ENCODE measurements at places on chromosomes 7 and 10.
A peak's percentile ranks its signal among the peaks of the same experiment; 100 is the strongest.

DNA sequence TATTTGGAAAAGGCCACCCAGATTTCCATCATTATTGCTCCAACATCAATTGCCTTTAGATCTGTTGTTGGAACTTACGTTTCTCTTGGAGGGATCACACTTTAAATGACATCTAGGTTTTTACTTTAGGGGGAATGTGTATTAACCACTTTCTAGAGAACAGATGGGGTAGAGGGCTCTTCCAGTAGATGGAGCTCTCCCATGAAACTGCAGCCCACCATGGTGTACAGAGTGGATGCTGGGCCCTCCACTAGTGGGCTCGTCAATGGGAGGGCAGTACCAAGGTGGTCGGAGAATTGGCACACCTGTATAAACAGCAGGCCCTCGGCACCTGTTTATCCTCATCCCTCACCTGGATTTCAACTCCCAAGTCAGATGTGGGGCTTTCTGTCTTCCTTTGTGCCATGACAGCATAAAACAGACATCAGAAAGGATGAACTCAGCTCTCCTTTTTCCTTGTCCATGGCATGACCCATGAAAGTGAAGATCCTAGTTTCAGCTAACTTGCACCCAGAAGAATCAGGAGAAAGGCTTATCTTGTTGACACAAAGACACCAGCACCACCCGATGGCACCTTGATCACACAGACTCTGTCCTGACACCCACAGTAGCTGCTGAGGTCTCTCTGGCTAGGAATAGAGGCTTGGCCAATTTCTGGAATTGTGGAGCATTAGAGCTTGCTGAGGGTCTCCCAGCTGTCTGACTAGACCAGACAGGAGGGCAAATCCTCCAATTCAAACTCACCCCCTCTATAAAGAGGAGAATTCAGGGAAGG lies 150.5 kb downstream of the CYP26A1 start:
- DNase-seq, result no peak

DNA sequence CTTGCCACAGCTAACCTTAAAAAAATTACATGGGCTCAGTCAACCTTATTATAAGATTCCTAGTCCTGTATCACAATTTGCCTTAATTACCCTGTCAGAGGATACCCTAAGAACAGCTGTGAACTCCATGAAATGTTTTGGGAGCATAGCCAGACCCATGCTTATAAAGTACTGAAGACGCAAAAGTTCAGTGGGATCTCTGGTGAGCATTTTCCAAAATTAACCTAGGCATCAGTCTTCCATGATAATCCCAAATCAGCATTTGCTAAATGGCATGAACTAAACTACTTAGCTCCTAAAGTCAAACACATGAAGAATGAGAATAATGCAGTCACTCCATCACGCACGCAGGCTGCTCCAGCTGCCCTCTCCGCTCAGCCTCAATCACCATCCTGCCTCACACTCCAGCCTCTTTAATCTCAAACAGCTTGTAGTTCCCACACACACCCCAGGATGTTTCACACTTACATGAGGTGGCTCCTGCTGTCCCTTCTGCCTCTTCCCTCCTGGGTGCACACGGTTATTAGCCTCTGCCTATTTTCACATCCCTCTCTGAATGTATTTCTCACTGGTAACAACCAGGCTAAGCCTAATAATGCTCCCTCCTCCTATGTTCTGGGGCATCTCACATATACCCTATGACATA lies 15.3 kb downstream of the IGF2BP3 start:
- no peak for DNase-seq

GRCh38 chr10:114053946-114054345 lies 10.3 kb downstream of the ADRB1 start:
- no peak for DNase-seq

DNA sequence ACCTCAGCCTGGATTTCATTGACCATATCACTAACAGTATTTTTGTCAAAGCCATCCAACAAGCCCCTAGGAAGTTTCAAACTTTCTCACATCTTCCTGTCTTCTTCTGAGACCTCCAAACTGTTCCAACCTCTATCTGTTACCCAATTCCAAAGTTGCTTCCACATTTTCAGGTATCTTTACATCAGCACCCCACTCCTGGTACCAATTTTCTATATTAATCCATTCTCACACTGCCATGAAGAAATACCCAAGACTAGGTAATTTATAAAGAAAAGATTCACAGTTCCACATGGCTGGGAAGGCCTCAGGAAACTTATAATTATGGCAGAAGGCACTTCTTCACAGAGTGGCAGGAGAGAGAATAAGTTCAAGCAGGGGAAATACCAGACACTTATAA lies 571.9 kb upstream of the PHF14 start:
- no peak for DNase-seq

DNA sequence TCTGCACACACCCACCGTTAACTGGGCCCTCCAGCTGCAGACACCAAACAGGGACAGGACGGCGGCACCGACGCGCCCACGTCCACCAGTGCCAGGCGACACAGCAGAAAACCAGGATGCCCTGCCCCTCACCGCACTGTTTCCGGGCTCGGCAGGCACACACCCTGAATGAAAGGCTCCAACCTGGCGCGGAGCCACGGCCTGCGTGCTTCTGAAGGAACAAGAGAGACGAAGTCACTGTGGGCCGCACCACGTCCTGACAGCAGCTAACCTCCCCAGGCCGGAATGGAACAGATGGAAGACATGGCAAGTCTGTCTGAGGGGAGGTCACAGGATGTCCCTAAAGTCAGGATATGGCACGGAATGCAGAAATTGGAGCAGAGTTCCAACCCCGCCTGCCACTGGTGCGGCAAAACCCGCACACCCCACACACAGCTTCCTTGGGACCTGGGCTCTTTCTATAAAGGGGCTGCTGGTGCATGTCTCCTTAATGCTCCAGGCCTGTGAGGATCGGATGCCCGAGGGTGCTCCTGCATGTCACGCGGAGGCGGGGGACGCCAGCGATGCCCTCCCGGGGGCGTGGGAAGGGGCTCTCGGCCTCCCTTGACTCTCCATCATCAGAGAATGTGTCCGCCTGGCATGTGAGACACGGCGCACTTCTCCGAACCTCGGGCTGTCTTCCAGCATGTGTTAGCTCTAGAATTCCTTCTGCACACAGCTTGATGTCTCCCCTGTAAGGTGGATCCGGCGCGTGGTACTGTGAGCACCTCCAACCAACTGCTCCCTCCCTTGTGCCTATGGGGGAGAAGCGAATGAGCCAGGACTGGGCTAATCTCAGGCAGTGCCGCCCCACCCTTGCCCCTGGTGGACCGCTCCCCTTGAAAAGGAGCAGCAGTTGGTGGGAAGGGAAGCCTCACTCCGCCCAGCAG lies 3.9 kb upstream of the GPER1 start:
- no peak for DNase-seq

GRCh38 chr7:6422926-6423632 lies 24.7 kb downstream of the DAGLB start:
- DNase-seq, result no peak

DNA sequence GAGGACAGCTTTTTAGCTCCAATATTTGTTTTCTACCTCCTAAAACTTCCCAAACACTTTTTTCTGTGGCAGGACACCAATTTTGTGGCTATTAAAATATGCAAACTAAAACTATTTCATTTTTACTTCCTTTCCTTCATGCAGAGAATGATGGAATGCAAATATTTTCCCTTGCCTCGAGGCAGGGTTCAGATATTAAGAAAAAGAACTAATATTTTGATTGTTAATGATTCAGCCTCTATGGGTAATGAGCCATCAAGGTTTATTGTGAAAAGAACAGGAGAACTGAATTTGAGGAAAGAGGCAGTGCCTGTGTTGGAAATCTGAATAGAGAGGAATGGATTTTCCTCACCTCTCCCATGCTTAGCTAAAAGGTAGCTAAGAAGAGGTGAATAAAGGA lies 43.1 kb upstream of the CASD1 start:
- DNase-seq, result no peak

DNA sequence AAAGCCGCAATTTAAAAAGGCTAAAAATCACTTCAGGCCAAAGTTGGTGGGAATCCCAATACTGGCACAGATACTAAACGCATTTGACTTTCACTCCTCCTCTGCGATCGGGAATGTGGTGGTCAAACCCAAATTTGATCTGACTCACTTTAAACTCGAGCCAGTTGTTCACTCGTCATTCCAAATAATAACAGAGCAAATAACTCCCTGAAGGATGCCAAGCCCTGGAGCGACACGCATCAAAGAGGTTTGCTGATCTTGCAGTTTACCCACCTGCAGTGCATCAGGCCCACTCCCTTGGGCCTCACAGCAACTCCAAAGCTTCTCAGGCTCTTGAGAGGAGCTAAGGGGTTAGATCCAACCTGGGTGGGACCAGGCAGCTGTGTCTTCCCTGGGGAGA lies 12.2 kb downstream of the PTN start:
- DNase-seq, result peak; percentile 77

DNA sequence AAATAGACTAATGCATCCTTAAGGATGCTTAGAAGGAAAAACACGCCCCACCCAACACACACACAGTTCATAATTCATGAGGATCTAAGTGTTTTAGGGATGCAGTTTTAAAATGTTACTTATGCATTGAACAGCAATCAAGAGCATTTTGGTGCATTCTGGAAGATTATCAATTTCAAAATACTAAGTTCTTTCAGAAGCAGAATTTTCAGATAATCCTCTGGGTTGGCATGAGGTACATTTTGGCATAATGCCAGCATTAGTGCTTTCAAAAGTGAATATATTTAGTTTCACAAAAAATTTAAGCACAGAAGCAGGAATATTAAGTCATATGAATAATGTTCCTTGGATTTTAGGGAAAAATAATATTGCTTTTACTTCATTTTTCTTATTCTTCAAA lies 937.1 kb downstream of the REEP3 start:
- no peak for DNase-seq

DNA sequence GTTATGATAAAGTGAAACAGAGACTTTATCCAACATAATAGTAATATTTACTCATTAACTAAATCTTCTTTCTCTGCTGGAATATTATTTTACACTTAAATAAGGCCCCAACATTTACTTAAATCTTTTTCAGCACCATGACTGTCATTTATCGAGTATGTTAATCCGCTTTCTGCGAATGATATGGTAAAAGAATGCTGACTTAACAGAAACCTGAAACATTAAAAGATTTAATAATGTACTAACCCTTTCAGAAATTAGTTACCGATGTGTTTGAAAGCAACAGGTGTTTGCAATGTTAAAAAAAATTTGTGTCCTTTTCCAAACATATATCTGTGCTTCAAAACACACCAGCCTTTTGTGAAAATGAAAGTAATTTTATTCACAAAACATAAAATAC lies 190.5 kb downstream of the SKAP2 start:
- no peak for DNase-seq

DNA sequence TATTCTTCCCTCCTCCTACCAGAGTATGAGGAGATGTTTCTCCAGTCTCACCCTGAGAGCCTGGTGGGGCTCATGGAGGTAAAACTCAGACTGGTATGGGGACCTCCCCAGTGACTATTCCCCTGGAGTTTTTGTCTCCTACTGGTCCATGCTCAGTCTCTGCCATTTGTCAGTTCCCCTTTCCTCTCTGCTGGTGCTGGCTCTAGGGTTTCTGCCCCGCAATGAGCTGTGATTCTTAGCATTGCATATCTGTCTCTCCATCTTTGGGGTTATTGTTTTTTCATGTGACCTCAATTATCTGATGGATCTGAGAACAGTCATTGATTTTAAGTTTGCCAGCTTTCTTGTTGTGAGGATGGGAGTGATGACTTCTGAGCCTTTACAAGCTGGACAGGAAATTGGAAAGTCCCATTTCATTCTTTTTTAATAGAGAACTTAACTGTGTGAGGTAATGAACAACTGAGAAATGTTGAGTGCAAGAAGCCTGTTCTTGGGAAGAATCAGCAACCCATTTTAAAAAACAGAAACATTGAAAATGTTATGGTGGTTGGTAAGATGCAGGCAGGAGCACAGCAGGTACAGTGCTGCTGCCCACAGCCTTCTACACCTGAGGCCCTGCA lies 26.9 kb downstream of the NACAD start:
- DNase-seq, result no peak
